Activated CD8-positive, alpha-beta T cell treated with anti-CD3 and anti-CD28 coated beads for 36 hours (primary cell): ENCODE measurements at places on chromosomes 6 and 20. TPM values are rescaled to one million over a fixed set of nuclear protein-coding genes. Genes with fewer than 3 reads are reported as not detected.

- peak; percentile 8 for DNase-seq
Observed at GRCh38 chr20:42530855-42531448, 658.8 kb downstream of the PTPRT start.

The BNIP5 gene
- total RNA-seq, result not detected

DNA sequence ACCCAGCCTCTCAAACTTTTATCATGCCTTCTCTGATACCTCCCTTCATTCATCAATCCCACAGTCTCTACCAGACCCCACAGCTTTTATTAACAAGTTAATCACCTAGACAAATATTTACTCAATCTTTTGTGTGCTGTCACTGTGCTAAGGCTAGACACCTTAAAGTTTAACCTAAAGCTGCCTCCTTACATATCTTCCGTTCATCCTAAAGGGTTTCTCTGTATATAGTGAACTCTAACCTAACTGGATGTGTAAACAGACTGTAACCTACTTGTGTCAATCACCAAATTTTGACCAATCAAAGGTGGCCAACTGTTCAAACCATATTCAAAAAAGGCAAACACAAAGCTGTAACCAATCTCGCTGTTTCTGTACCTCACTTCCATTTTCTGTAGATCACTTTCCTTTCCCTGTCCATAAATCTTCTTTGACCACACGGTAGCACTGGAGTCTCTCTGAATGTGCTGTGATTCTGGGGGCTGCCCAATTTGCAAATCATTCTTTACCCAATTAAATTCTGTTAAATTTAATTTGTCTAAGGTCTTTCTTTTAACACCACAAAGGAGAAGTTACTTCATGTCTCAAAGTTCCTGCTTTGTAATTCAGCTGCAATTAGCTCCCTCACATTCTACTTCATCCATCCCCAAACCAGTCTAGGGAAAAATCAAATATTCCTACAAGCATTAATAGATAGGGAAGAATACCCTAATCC, 72.5 kb downstream of the ARHGAP18 start:
- DNase-seq, result no peak

GRCh38 chr6:17276766-17277165, 4.4 kb upstream of the RBM24 start:
- no peak for DNase-seq

- DNase-seq, result no peak
Observed at GRCh38 chr6:27441001-27441400, 31.9 kb downstream of the ZNF184 start.

The NFATC2 gene
- 38.3 TPM for total RNA-seq

The KCNK5 gene
- 25.9 TPM for total RNA-seq

GRCh38 chr20:56427797-56428196, 15.7 kb downstream of the CASS4 start:
- no peak for DNase-seq

- DNase-seq, result peak; percentile 33
Observed at GRCh38 chr6:100880149-100880852, 828 bp downstream of the ASCC3 start.

GRCh38 chr6:170137176-170137891, 153.5 kb downstream of the DLL1 start:
- DNase-seq, result no peak

GRCh38 chr20:26243731-26244130, 547.1 kb upstream of the ZNF337 start:
- no peak for DNase-seq

The AGER gene
- total RNA-seq, result 15.5 TPM

The SLC17A1 gene
- not detected for total RNA-seq

DNA sequence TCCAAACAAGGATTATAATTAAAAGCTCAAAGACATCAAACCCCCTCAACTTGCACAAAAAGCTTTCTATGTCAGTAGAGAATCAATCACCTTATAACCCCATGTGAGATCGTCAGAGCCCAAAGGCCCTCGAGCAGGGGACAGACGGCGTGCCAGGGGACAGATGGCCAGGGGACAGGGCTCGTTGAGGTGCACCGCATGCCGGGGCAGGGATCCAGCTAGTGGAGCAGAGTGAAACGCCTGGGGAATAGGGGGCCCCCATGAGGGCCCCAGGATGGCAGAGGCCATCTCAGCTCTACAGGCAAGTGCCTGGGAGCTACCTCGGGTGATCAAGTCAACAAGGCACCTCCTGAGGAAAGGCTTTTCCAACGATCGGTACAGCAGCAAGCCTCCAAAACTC, 28.6 kb downstream of the DIDO1 start:
- no peak for DNase-seq

DNA sequence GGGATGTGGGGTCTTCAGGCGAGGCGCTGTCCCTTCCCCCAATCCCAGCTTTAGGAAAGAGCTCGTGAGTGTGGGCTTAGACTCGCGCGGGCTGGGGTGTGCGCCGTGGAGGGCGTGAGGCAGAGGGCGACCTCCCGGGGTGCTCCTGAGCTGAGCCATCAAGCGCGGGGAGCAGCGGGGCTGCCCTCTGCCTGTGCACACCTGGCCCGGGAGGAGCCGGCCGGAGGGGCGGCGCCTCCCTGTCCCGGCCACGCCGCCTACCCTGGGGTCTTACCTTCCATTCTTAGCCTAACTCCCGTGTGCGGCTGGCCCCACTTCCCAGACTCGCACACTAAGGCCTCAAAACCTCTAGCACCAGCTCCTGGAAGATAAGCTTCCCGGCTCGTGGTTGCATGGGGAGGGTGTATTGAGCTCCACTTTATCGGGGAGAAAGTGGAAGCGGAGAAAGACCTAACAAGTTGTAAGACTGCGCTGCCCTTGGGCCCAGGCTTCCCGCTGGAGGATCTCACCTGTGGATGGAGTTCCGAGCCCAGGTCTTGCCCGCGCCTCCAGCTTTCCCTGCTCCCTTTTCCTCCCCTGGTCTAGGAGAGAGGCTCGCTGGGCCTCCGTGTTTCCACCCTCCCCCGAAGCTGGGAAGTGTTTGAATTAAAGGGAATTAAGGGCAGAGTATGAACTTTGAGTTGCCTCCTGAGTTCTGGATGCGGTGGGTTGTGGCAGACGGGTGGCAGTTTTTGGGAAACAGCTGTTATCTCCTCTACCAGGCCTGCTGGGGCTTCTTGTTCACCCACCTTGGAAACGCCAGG, 1.2 kb downstream of the DNMT3B start:
- no peak for DNase-seq

GRCh38 chr6:70310063-70310694, 7.3 kb upstream of the COL9A1 start:
- no peak for DNase-seq

DNA sequence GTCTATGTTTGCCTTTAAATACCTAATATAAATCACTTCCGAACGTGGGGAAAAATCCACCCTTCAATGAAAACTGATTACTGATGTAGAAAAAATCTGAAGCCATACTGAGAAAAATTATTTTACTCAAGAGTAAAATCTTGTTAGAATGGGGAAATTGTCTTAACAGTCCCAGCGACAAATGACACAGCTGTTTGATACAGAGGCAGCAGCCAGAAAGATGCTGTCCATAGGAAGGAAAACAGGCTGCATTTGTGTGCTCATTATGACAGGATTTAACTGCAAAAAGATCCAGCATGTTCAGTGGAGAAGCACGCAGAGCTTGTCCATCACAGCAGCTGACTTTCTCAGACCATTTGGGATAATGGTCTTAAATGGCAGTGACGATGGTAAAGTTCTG, 443.0 kb downstream of the TFAP2B start:
- DNase-seq, result no peak

The DNMT3B gene
- total RNA-seq, result 2.9 TPM

The EMILIN3 gene
- total RNA-seq, result not detected

- DNase-seq, result no peak
Observed at GRCh38 chr20:14069796-14070195, 74.5 kb downstream of the MACROD2 start.

The OXT gene
- total RNA-seq, result not detected

The PRR18 gene
- total RNA-seq, result 0.27 TPM

- DNase-seq, result no peak
Observed at GRCh38 chr6:100809346-100809745, 71.8 kb downstream of the ASCC3 start.

DNA sequence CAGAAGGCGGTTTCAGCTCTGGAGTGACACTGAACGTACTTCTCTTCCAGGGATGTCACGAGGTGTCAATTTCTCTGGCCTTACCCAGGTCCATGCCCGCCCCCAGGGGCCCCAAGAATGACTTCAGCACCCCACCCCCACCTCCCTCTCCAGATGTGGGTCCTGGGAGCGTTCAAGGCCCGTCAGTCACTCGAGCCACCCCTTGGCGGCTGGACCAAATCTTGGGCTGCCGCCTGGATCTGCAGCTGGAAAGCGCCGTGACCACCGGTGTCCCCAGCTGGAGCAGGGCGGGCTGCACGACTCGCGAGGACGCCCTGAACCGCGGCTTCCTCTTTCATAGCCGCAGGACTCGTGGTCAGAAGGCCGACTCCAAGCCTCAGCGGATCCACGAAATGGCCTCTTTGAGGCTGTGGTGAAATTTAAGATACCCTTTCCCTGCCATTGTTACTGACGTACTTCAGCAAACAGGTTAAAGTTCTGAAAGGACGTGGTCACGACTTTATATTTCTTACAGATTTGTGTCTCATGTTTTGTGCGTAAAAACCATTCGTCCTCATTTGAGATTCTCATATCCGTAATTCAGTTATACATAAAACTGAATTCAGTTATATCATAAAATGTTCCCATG, 29.3 kb downstream of the TRIM38 start:
- DNase-seq, result peak; percentile 74

DNA sequence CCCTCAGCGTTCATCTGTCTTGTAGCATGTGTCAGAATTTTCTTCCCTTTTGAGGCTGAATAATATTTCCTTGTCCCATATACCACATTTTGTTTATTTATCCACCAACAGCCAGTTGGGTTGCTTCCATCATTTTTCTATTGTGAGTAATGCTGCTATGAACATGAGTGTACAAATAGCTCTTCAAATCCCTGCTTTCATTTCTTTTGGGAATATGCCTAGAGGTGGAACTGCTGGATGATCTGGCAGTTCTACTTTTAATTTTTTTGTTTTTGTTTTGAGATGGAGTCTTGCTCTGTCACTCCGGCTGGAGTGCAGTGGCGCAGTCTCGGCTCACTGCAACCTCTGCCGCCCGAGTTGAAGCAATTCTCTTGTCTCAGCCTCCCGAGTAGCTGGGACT, 64.7 kb downstream of the SASH1 start:
- no peak for DNase-seq

The OR2B6 gene
- total RNA-seq, result not detected

- peak; percentile 69 for DNase-seq
Observed at GRCh38 chr6:14665827-14666724, 548.5 kb downstream of the CD83 start.

GRCh38 chr6:153613719-153614455, 425.2 kb upstream of the OPRM1 start:
- no peak for DNase-seq

DNA sequence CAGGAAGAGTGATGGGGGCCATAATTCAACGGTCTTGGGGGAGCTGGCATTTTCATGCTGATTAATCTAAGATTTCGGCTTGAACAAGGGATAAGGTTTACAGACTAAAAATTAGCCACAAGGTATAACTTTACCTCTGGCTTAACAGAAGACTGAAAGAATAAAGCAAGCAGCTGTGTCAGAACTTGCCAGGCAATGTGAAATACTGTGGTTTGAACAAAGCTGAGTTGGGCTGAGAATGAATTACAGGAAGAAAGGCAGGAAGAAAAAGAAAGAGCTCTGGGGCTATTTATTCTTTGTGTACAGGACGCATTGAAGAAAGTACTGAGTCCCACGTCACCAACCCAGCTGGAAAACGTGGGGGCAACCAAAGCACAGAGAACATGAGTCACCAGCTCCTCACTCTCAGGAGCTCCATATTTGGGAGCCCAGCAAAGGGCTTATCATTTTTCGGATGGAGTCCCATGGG, 121.5 kb upstream of the NEDD9 start:
- peak; percentile 95 for DNase-seq

- no peak for DNase-seq
Observed at GRCh38 chr20:38059832-38060231, 26.3 kb downstream of the RPRD1B start.

GRCh38 chr6:29647927-29648642, 8.8 kb upstream of the MOG start:
- DNase-seq, result no peak

GRCh38 chr20:4025679-4026078, 10.3 kb upstream of the RNF24 start:
- DNase-seq, result no peak

GRCh38 chr6:161393292-161393691, 119.4 kb upstream of the AGPAT4 start:
- DNase-seq, result no peak

- no peak for DNase-seq
Observed at GRCh38 chr6:1371933-1372332, 17.4 kb upstream of the FOXF2 start.

The ARHGAP40 gene
- not detected for total RNA-seq

The LY6G6C gene
- total RNA-seq, result not detected
